Right ventricle myocardium inferior (tissue), 1 donor: ENCODE measurements at places on chromosomes 16 and 17.

DNA sequence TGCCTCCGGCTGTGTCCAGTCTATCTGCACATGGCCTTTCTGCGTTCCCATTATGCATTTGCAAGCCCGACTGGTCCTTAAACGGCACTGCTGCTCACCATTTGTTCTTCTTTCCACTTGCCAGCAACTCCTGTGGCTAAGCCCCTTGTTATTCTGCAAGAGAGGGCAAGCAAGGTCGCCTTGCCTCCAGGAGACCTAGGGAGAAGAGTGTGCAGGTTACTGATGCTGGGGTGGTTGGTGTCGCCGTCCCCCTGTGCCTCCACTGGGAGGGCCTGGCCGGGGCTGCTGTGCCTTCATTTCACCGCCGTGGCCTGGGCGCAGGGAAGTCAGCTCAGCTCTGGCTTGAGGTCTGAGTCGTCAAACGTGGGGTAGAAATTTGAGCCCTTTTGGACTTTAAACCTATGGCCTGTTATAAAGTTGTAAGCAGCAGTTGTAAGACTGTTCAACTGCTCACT is 12.7 kb downstream of the SLC6A4 start:
- no peak for DNase-seq

- DNase-seq = no peak
These were observed 6.5 kb downstream of the MOSMO start for GRCh38 chr16:22014271-22014873.

DNA sequence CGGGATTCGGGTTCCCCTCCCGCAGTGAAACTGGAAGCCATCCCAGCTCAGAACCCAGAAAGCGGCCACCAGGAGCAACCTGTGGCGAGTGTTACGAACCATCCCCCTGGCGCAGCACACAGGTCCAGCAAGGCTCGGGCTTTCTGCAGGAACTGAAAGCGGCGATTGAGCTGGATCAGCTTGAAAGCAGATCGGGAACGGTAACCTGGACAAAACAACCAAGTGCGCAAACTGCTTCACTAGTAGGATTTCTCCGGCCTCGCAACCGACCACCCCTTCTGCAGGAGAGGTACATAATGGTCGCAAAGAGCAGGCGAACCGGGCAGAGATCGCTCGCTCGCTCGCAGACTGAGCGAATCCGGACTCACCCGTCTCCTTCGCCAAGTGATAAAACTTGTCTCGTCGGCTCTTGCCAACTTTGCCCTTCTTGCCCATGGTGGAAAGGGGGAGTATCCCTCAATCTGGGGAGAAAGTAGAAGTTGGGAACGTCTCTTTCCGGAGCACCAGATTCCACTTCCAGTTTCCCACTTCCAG is 696 bp upstream of the PSMC5 start:
- DNase-seq = peak; percentile 74

GRCh38 chr16:86252596-86252995 is 257.7 kb upstream of the FOXF1 start:
- no peak for DNase-seq

- DNase-seq = no peak
These were observed 20.1 kb downstream of the MRPL45 start for GRCh38 chr17:38317081-38317480.

DNA sequence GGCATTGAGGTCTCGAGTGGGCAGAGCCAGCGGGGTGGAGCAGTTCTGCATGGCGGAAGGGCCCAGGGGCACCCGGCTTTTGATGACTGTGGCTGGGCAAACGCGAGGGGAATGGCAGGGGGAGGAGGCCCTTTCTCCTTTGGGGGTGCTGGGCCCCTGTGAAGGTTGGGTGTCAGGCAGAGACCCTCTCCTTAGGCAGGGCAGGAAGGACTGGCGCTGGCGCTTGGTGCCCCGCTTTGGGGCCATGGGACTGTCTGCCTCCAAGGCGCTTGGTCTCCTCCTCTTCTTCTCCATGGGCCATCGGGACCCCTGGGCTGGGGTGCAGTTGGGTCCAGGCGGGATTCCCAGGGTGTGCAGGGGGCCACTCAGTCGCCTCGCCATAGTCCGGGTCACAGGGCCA is 12.8 kb upstream of the GFAP start:
- no peak for DNase-seq

GRCh38 chr16:2191446-2191706 is 5.0 kb downstream of the CASKIN1 start:
- no peak for DNase-seq

DNA sequence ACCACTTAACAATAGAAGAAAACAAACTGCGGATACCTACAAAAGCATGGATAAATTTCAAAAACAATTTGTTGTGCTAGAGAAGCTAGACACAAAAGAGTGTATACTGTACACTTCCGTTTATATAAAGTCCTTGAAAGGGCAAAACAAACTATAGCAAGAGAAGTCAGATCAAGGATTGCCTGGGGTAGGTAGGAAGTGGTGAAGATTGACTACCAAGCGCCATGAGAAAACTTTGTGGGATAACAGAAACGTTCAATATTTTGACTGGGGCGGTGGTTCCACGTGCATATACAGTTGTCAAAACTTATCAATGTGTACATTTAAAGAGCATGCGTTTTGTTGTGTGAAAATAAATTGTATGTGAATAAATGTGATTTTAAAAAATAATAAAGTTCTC is 55.6 kb upstream of the CCL2 start:
- DNase-seq = no peak

DNA sequence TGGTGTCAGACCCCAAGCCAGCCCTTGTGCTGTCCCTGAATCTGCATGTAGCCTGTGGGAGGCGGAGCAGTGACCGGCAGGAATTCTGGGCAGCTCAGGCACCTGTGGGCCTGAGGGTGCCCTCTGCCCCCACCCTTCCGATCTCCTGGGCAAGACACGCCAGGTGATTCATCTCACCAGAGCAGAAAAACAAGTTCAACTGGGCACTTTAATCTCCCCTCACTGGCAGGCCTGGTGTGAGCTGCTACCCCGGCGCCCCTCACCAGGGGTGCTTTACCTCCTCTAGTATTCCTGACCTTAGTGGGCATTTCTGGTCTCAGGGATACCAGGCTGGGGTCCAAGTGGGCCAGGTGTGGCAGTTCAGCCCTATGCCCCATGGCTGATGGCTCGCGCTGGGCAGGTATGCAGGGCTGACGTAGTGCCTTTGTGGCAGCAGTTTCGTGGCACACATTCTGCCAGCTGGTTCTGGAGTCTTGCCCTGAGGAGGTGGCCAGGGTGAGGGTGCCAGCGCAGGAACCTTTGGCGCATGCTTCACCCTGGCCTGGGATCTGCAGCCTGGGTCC is 6.0 kb downstream of the ERBB2 start:
- no peak for DNase-seq

- DNase-seq = no peak
These were observed 16.2 kb downstream of the NCOR1 start for GRCh38 chr17:16199093-16199492.

DNA sequence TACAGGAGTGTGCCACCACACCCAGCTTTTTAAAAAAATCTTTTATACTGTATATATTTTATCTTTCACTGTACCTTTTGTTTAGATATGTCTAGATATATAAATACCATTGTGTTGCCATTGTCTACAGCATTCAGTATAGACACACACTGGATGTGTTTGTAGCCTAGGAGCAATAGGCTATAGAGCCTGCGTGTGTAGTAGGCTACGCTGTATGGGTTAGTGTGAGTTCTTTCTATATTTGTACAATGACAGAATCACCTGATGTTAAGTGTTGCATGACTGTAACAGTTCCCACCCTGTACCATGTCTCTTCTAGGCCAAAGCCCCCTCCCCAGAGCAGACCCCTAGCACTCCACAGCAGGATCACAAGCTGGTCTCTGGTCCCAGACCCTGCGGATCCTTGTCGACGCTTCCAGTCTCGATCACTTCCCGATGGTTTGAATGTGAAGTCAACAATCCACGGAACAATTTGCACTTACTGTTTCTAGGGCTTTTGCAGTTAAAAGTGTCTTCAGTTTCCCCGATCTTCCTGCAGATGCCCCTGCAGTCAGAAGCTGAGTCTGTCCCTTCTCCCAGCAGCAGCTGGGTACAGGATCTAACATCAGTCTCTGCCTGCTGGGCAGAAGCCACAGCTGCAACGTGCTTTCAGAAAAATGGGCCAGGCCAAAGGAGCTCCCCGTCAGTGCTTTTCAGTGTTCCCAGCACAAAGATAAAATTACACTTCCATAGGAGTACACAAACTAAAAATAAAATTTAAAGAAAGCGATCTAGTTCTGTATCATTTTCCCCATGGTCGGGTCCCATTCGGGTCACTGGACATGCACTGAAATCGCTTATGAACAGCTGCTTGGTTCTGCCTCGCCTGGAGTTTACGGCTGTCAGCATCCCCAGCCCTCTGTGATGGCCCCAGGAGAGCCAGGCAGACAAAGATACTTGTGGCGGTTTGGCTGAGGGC is 35.4 kb downstream of the ADAM11 start:
- DNase-seq = no peak

- DNase-seq = no peak
These were observed 21.9 kb upstream of the CDH5 start for GRCh38 chr16:66344533-66345145.

DNA sequence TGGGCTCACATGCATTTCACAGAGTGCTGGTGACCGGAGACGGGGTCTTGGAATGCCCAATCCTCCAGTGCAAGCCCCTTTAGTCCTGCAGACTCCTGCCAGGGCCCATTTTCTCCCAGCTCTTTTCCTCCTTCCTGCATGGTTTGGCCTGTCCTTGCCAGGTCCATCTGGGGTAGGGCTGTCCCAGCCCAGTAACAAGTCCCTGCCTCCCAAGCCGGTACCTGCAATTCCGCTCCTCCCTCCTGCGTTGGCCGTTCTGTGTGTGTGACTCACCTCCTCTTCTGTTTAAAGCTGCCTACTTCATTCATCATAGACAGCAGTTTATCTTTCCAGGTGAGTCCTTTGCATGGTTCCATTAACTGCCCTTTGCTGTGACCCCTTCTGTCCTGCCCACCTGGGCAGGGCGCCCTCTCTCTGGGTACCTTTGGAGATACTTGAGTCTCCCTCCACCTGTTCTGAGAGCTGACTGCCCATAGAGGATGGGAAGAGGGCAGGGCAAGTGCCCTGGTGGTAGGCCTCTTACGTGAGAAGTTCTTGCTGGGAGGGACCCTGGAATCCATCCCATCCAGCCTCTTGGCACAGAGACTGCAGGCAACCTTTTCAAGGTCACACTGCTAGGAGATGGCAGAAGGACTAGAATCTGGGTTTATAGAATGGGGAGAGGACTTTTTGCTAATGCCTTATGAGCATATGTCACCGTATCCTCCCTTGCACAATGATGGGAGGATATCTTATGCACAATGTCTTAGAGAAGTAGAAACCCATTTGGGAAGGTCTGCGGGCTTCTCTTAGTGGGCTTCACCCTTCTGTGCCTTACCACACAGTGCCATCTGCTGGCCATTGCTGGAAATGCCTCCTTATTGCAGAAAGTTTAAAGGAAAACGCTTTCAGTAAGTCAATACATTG is 29.7 kb upstream of the LGALS9 start:
- DNase-seq = peak; percentile 81

GRCh38 chr16:3377917-3378316 is 22.2 kb downstream of the OR2C1 start:
- DNase-seq = no peak

DNA sequence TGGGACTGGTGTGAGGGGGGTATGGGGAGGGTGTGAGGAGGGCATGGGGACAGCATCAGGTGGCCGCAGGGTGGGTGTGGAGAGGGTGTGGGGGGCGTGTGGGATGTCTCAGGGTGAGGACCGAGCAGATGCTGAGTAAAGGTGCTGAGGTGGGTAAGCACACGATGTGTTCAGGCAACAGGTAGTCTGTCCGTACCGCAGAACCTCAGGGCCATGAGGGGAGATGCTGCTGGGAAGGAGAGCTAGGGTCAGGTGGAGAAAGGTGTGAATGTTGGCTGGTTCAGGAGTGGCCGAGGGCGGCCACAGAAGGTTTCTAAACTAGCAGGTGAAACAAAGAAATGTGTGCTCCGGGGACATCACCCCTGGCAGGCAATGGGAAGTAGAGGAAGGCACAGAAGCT is 80.0 kb upstream of the CDH5 start:
- no peak for DNase-seq

- DNase-seq = no peak
These were observed 120.6 kb downstream of the COPRS start for GRCh38 chr17:31738488-31738887.

- no peak for DNase-seq
These were observed 27.4 kb upstream of the MSI2 start for GRCh38 chr17:57228911-57229310.

GRCh38 chr16:84579936-84580335 is 37.9 kb downstream of the COTL1 start:
- no peak for DNase-seq

- DNase-seq = no peak
These were observed 25.9 kb upstream of the TNFRSF13B start for GRCh38 chr17:16997514-16998429.

DNA sequence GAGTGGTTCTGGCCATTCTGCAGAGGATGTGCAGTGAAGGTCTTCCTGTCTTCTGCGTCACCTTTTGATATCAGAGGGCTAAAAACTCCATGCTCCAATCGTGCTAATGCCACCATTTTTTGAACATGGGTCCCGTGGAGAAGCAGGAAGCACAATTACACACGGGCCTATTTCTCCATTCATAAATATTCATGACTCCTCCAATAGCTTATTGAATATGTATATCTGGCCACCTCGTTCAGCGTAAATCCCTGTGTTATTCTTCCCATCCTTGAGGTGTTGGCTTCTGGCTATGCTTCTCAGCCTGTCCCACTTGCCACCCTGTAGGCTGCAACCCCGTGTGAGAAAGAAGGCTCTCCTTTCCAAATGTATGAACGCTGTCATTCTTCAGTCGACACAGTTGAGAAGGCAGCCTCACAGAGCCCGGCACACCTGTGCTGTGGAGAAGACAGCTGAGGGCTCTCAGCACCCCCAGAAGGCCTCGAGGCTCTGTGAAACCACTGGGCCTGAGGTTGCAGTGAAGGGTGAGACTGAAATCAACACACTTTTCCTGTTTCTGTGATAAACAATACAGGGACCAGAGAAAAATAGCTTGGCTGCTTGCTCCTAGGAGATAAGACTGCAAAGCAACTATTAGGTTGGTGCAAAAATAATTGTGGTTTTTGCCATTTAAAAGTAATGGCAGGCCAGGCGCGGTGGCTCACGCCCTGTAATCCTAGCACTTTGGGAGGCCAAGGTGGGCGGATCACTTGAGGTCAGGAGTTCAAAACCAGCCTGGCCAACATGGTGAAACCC is 4.9 kb upstream of the ANKRD40CL start:
- DNase-seq = no peak
